ENCODE measurements at places on chromosomes 3 and 15. TPM values are rescaled to one million over a fixed set of nuclear protein-coding genes. Genes with fewer than 3 reads are reported as not detected.

Gene TTLL13
- polyA plus RNA-seq, result not detected

Gene SLC6A20
- polyA plus RNA-seq, result 0.19 TPM

Gene OR4F6
- not detected for polyA plus RNA-seq

- DNase-seq, result no peak
Measured at GRCh38 chr3:52210550-52211046, 12.6 kb downstream of the ALAS1 start.

DNA sequence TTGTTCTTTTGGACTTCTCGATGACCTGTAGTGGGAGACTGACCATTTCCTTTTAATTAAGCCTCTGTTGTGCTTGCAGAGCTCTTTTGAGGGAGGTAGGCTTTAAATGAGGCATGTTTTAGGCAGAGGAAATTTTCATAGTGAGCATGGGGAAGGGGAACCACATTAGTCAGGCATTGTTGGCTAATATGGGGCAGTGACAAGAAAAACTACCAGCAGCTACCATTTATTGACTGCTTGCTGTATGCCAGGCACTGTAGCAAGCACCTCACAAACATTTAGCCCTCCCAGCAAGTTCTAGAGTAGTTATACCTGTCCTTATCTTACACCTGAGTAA lies 10.9 kb downstream of the ATG7 start:
- DNase-seq, result no peak

DNA sequence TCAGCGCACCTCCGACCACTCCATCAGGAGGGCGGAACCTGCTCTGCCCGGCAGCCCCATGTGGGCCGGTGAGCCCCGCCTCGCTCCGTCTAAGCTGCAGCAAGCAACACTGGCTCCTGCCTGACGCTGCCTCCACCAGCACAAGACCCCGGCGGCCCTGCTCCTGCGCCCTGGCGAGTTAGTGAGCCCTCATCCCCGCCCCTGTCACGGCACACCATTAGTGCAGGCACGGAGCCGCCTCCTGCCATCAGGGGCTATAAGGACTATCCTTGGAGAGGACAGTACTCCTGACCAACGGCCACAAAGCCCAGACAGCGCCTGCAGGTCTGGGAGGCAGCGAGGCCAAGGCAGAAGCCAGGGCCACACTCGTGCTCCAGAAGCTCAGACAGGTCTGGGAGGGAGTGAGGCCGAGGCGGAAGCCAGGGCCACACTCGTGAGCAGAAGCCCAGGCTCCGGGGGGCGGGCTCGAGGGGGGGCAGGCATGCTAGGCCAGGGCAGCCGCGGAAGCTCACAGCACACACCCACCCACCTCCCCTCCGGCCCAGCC lies 39.4 kb downstream of the TNK2 start:
- DNase-seq, result no peak

- peak; percentile 72 for DNase-seq
Measured at GRCh38 chr3:155018621-155019330, 61.3 kb upstream of the MME start.

GRCh38 chr15:73022161-73022560 lies 30.1 kb upstream of the NEO1 start:
- no peak for DNase-seq

Data from foreskin keratinocyte (primary cell).